ENCODE measurements at places on chromosomes 11 and 22.
A peak's percentile ranks its signal among the peaks of the same experiment; 100 is the strongest.

DNA sequence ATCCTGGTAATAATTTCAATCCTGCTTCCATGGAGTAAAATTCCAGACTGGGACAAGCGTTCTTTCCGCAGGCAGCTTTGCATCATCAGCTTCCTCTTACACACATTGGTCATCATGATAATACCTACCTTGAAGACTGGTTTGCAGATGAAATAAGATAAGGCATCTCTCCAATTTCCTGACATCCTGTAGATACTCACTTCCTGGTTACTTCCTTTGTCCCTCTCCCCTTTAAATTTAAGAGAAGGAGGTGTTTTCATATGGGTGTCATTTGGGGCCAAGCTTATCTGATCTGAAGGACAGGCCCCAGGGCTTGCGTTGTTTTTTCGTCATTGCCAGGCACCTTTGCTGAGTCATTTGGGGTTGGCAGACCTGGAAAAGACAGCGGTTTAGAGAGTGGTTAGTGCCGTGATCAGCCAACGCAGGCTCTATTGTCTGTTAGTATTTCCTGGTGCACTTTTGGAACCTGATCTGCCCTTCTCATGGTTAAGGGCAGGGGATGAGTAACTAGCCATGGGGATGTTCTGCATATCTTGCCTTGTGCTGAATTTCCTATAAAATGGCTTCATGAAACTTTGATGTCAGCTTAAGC, 24.1 kb downstream of the GRAMD1B start:
- no peak for DNase-seq

- DNase-seq: peak; percentile 14
Measured at GRCh38 chr11:20353829-20354434, 9.6 kb upstream of the HTATIP2 start.

DNA sequence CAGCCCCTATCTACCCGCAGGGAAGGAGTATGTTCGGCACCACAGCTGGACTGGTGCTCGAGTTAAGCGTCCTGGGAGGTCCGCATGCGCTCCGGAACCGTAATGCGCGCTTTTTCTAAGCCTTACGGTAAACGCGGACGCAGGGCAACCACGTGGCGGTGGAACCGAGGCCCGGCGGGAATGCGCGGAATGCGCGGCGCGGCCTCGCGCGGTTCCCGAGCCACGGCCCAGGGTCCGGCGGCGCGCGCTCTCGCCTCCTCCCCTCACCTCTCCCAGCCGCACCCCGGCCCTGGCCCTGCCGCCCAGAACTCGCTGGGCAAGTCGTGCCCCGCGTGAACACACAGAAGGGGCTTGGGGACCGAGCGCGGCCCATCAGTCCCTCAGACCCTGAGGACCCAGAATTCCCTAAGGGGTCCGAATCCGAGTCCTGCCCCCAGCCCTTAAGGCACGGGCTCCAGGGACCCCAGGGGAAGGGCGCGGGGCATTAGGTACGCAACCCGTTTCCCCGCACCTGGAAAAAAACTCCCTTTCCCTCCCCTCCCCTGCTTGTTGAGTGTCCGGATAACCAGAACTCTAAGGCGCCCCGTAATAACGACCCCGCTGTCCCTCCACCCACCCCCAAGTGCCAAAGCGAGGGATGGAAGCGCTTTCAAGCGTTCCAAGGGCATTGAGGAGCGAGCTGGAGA, 4.3 kb upstream of the CCND1 start:
- no peak for DNase-seq

- no peak for DNase-seq
Measured at GRCh38 chr11:26942356-26942755, 51.6 kb upstream of the FIBIN start.

DNA sequence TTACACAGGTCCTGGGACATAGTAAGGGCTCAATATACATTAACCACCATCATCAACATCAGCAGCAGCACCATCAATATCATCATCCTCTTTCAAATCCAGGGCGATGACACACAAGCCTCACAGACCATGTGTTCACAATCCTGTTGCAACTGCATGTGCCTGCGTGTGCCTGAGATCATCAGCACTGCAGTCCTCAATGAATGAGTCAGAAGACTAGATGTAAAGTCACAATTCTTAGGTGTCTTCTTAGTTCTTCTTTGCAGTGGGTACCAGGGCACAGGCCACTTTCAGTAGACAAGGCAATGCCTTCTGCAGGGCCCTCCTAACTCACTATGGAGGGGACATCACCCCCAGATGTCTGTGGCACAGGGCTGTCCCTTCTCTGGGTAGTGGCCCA, 111.1 kb downstream of the MYO18B start:
- DNase-seq: no peak

DNA sequence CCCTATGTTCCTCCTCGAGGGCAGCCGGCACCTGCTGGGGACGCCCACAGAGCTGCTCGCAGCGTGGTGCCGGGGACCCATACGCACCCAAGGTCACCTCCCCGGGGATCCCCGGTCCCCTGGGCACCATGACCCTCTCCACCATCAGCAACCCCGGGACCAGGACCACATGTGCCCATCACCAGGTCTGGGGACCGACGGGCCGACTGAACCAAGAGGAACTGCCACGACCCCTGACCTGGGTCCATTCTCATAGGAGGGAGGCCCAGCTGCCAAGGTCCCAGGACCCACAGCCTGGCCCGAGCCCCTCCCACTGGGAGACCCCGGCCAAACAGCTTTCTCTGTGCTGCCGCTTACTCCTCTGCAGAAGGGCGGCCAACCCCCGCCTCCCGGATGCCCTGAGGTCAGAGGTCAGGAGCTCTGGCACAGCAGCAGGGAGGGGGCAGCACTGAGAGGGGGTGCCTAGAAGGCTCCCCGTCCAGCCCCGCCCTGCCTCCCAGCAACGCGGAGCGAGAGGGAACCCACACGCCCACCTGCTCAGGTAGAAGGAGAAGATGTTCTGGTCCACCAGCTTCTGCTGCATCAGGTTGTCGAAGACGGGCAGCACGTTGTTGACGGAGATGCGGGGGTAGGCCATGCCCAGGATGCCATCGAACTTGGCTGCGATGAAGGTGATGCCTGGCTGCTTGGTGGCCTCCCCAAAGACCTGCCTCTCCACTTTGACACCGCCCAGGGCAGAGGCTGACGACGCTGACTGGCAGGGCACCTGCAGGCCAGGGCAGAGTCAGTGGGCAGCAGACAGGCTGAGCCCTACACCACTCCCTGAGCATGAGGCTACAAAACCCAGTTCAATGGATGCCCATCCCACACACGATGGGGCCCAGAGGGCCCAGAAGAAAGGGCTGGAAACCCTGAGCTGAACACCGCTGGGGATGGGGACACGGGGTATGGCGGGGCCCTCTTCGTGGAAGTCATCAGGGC, 6.6 kb downstream of the CTSD start:
- no peak for DNase-seq

DNA sequence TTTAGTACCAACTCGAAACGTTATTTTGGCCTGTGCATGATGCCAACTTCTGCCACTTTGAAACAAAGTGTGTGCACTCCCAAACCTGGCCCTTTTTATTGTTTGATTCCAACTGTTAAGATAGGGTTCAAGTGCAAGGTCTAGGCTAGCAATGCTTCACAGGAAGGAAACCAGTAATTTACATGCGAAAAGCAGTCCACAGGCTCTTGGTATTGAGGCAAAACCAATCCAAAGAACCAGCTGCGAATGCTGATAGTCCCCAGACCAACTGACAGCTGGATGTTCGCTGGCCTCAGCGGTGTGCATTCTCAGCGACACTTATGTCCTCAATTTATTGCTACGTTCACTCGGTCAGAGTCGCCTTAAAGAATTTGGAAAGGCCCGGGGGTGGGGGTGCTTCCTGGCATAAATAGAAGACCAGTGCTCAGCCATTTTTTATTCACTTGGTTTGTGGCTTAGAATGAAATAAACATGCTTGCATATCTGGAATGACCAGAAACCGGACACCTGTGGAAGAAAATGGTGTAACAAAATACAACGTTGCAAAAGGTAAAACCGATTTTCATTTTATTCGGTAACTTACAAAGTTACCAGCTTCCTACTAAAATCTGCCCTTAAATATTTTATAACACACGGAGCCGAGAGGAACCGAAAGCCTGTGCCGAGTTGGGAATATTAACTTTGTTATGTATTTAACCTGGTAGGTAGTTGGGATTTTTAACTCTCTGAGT, 1.6 kb downstream of the CPT1A start:
- DNase-seq: no peak

DNA sequence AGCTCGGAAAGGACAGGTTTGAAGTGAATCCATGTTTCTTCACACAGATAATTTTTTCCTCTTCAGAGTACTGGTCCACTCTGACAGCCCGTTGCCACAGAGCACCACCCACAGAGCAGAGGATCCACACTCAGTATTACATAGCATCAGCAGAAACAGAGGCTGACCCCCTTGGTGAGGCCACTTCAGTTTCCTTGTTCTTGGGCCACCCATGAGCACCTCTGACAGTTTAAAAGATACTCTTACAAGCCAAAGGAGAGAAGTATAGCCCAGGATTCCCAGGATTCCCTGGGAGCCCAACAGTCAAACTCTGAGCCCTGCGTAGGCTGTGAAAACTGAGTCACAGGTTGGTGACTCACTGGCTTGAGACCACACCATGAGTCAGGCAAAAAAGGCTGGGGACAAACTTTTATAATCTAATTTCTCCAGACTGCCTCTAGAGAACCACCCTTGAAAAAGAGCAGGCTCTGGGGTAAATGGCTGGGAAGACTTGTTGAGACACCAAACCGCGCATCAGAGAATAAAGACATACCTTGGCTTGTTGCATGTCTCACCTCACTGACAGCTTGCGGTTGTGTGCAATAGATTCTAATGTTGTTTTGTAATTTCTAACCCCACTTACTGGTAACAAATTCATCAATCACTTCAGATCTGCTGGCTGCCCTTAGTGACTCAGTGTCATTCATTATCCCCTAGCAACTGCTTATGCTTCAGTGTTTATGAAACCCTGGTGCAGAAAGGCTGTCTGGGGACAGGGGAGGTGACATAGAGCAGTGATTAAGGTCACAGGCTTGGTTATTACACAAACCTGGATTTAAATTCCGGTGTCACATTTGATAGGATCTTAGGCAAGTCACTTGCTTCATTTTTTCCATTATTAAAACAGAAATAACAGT, 56.9 kb upstream of the PRSS23 start:
- no peak for DNase-seq

DNA sequence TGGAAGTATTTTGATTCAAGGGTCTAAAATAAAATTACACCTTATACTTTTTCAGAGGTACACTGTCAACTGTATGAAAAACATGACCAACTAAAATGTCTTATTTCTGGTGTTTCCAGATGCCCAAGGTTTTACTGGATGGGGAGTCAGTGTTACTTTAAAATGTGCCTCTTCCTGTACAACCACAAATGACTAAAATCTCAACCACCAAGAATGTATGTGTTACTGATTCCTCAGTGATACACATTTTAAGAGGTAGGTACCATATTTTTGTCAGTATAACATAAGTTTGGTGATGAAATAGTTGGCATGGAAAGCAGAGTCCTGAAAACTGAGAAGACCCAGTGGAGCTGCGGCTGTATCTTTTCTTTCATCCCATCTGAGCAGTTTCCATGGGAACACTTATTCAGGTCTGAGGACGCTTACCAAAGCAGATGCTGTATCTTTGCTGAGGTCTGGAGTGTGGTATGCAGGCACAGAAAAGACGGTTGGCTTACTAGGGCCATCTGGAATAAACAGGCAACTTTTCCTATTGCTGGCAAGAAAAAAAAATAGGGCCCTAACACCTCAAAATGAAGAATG, 21.2 kb upstream of the TP53AIP1 start:
- no peak for DNase-seq

DNA sequence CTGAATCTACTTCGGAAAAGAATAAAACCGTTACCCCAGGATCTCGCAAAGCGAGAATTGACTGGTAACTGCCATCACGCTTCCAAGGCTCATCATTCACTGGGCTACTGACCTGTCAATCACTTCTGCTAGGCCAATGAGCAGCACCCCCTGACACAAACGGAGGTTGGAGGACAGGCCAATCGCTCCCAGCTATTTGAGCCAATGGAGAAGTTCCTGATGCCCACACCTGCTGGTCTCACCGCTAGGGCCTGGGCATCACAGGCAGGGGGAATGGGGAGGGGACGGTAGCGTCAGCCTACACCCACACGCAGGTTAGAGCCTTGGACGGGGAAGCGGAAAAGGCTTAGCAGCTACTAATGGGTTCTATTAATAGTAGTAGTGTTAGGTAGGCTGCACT, 56.7 kb upstream of the CHST1 start:
- DNase-seq: no peak

DNA sequence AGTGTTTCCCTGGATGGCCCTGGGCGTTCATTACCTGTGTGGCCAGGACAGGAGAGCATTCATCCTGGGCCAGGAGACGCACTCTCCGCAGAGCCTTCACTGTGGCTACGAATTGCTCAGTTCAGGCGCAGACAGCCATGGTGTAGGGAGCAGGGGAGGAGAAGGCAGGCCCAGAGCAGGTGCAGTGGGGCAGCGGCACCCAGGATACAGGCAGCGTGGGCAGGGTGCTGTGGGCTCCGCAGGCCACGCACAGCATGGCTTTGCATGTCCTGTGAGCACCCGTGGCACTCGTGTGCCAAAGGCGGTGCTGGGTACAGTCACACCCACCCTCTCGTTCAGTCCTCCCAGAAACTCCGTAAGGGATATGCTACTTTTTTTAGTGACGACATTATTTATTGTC, 124.2 kb upstream of the B3GAT1 start:
- DNase-seq: no peak
